AG10803 (cell line): ENCODE measurements at places on chromosomes 12 and 14.
A peak's percentile ranks its signal among the peaks of the same experiment; 100 is the strongest.

DNA sequence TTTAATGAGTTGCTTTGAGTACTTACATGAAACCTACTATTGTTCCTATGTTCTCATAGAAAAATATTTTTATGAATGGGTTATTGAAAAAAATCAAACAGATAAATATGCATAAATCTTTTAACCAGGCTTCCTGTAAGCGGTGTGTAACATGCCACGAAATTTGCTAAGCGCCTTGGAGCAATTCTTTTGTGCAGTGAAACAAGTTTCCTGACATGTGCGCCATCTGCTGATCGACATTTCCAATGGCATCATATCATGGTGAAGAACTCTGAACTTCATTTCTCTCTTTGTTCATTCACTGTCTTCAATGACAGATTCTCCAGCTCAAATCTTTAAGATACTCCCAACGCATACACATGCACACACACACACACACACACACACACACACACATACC lies 145.6 kb upstream of the NAV3 start:
- DNase-seq, result peak; percentile 84

GRCh38 chr14:71597287-71597920 lies 334.8 kb upstream of the RGS6 start:
- DNase-seq, result no peak

- DNase-seq, result no peak
Measured at GRCh38 chr12:123867141-123867540, 105.0 kb downstream of the DNAH10 start.

- no peak for DNase-seq
Measured at GRCh38 chr12:54579258-54579657, 9.2 kb downstream of the PPP1R1A start.

DNA sequence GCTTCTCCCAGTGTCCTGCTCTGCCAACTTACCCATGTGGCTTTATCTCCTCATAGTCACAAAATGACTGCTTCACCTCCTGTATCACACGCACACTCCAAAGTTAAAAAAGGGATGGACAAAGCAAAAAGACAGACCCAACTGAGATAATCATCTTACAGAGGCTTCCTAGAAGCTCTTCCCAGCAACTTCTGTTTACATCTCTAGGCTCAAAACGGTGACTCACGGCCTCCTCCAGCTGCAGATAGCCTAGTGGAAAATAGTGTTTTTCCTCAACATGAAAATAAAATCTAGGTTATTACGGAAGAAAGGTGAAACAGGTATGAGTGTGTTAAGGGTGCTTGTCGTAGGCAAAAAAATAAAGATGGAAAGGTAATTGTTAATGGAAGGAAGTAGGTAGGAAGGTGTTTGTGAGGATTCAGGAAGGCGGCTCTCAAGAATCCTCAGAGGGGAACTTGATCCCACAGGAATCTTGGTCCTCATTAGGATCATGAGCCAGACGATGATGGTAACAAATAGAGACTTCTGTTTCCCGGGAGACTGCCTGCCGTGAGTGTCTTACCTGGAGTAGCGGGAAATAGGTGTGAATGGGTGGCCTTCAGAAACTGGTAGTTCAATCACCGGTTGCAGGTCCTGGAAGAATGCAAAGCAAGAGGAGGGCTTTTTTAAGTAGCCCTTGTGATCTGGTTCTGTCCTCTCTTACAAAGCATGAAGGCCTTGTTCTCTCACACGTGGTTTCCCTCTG lies 487.5 kb upstream of the TMEM132C start:
- DNase-seq, result peak; percentile 1

DNA sequence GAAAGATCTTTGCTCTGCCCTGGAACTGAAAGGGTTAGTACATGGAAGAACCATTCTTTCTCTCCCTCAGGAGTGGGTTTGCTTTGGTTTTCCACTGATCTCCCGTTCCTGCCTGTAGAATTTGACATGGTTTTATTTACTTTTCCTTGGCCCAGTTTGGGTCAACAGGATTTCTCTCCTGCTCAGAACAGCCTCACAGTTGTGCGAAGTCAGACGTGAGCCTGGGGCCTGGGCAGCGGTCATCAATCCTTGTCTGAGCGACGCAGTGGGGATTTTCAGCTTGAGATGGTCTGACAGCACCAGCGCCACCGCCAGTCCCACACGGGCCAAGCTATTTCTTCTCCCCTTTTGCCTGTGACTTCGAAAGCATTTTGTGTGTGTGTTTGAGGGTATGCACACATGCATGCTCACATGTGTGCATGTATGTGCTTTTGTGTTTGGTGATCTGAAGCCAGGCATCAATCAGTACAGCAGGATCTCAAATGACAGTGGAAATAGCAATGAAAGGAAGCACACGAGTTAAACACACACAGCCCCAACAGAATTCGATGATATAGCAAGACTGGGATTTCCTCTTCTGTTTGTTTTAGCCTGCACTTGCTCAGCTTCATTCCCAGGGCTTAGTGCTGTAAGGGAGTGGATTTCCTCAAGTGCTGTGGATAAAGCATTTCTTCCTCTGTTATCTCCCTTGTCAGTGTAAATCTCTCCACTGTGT lies 58.3 kb downstream of the SMOC1 start:
- no peak for DNase-seq

- no peak for DNase-seq
Measured at GRCh38 chr12:128313931-128314330, 47.0 kb downstream of the TMEM132C start.

- DNase-seq, result no peak
Measured at GRCh38 chr14:55133416-55133815, 4.4 kb downstream of the LGALS3 start.
